Fibroblast of skin of right quadriceps (primary cell): ENCODE measurements at places on chromosomes 6 and 20.

DNA sequence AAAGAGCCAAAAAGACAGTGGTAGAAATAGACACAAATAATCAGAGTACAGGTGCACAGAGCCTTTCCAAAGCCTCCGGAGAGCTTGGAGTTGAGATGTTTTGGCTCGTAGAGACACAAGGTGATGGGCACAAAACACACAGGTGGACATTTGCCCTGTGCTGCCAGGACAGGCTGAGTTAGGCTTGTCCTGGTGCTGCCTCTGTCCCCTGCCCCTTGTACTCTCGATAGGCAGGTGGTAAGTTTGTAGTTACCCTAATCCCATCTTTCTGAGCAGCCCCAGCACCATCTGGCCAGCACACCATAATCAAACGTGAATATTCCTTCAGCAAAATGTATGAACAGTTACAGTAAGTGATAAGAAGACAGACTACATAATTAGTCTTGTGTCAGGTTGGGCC, 95.5 kb downstream of the FOXC1 start:
- no peak for DNase-seq

DNA sequence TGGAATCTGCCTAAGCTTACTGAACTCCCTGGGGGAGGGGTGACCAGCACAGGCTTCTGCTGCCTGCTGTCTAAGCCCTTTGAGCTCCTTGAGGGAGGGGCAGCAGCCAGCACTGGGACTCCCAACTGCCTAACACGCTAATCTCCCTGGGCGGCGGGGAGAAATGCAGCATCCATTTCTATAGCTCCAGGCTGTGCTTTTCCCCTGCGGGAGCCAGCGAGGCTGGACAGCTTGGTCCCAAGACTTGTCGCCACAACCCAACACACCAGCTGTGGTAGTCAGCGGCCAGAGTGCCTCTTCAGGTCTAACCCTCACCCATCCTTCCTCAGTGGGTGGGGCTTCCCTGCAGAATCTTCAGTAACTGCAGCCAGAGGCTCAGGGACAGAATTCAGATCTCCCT, 64.6 kb downstream of the VGLL2 start:
- DNase-seq: no peak

- DNase-seq: no peak
Observed at GRCh38 chr6:141026504-141026903, 1106.2 kb upstream of the GJE1 start.

GRCh38 chr20:2694519-2694918, 1.9 kb downstream of the EBF4 start:
- DNase-seq: no peak

DNA sequence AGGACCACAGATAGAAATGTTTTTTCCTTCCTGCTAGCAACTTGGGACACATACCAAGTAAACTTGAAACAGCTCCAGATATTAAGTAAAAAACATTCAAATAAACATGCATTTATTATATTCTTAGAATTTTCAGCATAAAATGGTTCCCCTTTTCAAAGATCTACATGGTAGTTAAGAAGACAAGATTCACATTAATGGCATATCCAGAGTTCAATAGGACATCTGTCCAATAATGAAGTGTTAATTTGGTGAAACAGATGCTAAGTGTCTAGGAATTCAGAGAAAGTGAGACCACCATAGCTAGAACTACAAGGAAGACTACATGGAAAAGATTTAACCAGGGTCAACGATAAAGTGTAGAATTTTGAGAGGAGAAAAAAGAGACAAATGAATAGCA, 184.9 kb downstream of the COL12A1 start:
- no peak for DNase-seq

- DNase-seq: peak; percentile 28
Observed at GRCh38 chr20:34268851-34269636, 27.8 kb downstream of the ASIP start.

- no peak for DNase-seq
Observed at GRCh38 chr6:42049948-42050296, 402 bp upstream of the TAF8 start.

GRCh38 chr20:33474097-33474873, 15.6 kb upstream of the CBFA2T2 start:
- DNase-seq: no peak

GRCh38 chr6:154752022-154752421, 18.8 kb downstream of the SCAF8 start:
- DNase-seq: no peak

GRCh38 chr6:3052481-3053230, 15.6 kb upstream of the RIPK1 start:
- no peak for DNase-seq

GRCh38 chr20:31948008-31948407, 3.8 kb downstream of the PDRG1 start:
- no peak for DNase-seq

- no peak for DNase-seq
Observed at GRCh38 chr6:91317247-91317835, 730.5 kb upstream of the MAP3K7 start.
